SJSA1 (cell line): ENCODE measurements at places on chromosomes 2 and 18. TPM values are rescaled to one million over a fixed set of nuclear protein-coding genes. Genes with fewer than 3 reads are reported as not detected.

The REG3G gene
- not detected in 2 replicates for total RNA-seq

The FBXO11 gene
- total RNA-seq: 31.6 and 44.3 TPM in 2 replicates

The CFAP65 gene
- not detected in 2 replicates for total RNA-seq

DNA sequence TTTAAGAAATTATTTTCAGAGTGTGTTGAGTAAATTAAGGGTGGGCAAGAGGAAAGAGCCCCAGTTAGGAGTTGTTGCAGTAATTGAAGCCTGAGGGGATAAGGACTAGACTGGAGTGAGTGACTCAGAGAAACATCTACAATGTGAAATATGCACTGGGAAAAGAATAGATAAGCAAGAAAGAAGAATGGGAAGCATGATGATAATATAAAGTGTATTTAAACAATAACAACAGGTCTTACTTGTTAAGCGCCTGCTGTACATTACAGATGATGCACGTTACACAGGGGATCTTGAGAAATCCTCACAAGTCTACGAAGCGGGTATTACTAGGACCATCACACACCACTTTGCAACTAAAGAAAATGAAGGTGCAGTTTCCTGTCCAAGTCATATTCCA is 73.6 kb upstream of the STK17B start:
- peaks cover 82% of the 10 kb centered on the region for H3K4me1 ChIP-seq
- DNase-seq: no peak
- H3K27me3 ChIP-seq: no peaks in the 10 kb centered on the region
- no peaks in the 10 kb centered on the region for H3K36me3 ChIP-seq

- H3K27me3 ChIP-seq: no peaks in the 10 kb centered on the region
- peaks cover 23% of the 10 kb centered on the region for H3K4me1 ChIP-seq
- no peak overlapping the region for H3K4me3 ChIP-seq
- H3K27ac ChIP-seq: no peak overlapping the region; the same call in 1 of the 2 replicates
- no peaks in the 10 kb centered on the region for H3K36me3 ChIP-seq
These were observed 169.8 kb upstream of the ERBB4 start for GRCh38 chr2:212708355-212708754.

DNA sequence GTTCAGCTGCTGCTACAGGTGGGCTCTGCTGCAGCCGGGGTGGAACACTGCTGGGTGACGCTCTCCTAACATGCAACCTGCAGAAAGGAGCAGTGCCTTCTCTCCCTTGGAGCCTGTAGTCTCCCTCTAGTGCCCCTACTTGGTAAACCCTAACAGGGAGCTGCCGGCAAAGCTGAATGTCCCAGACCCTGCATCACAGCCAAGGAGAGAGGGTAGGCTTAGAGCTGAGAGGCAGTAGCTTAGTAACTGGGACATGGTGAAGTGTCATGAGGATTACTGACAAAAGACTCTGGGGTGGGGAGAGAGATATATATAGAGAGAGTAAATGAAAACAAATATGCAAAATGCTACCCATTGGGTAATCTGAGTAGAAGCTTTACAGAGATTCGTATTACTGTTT is 9.9 kb downstream of the NCAPH start:
- H3K4me1 ChIP-seq: peaks cover 18% of the 10 kb centered on the region
- no peaks in the 10 kb centered on the region for H3K27me3 ChIP-seq

DNA sequence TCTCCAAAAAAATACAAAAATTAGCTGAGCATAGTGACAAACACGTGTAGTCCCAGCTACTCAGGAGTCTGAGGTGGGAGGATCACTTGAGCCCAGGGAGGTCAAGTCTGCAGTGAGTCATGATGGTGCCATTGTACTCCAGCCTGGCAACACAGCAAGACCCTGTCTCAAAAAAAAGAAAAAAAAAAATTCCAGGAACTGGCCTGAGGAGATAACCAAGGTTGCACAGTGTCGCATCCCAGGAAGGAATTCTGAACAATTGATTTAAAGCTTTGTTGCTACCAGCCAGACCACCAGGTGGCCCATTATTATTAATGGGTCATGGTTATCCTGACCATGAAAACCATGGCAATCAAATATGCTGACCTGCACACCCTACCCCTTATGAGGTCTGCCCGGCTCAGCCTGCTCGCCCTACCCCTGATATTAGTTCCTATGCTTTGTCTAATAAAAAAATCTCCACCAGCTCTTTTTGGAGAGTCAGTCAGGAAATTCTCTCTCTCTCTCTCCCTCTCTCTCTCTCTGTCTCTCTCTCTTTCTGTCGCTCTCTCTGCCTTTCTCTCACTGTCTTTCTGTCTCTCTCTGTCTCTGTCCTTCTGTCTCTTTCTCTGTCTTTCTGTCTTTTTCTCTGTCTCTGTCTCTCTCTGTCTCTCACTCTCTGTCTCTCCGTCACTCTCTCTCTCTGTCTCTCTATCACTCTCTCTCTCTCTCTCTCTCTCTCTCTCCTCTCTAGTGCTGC is 73.7 kb downstream of the NCAPH start:
- H3K4me1 ChIP-seq: peaks cover 7% of the 10 kb centered on the region; the same call in 1 of the 2 replicates
- DNase-seq: no peak
- H3K36me3 ChIP-seq: no peaks in the 10 kb centered on the region
- no peak overlapping the region for H3K4me3 ChIP-seq
- no peaks in the 10 kb centered on the region for H3K27me3 ChIP-seq
- H3K27ac ChIP-seq: no peak overlapping the region
